Stimulated activated CD8-positive, alpha-beta memory T cell treated with anti-CD3 and anti-CD28 coated beads, Interleukin-4, amount 100 ng/mL, for 4 hours (primary cell): ENCODE measurements at places on chromosomes 16 and 17.
A peak's percentile ranks its signal among the peaks of the same experiment; 100 is the strongest.

DNA sequence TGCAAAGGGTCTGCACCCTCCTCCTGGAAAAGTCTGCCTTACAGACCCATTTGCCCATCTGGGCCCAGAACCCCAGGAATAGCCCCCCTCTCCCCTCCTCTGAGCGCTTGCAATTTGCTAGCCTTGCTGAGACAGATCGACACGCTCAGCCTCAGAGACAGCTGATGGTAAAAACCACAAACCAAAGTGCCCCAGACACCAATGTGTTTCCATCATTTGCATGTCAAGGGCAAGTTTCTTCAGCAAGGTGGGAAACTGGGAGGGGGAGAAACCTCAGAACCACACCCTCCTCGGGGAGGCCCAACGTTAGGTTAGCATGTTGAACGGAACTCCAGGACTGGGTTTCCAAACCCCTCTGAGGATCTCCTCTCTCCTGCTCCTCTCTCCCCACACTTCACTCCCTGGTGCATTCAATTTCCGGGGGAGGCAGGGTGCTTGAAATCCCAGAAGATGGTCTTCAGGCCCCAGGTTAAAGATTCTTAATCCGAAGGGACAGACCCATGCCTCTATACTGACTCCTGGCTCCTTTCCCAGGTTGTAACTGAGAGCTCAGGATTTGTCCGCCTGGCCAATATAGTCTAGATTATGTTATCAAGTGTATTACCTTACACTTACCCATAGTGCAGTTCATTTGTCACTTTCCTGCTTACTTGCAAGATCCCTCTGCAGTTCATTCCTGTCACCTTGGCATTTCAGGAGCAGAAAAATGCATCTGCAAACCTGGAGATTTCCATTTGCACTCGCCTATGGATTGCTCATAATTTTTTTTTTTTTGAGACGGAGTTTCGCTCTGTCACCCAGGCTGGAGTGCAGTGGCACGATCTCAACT, 1.3 kb upstream of the CUEDC1 start:
- no peak for DNase-seq

GRCh38 chr17:50710025-50710424, 2.3 kb upstream of the ANKRD40 start:
- no peak for DNase-seq

GRCh38 chr17:1186923-1187771, 7.4 kb upstream of the ABR start:
- DNase-seq: peak; percentile 43

- no peak for DNase-seq
Observed at GRCh38 chr16:70018254-70018653, 67.1 kb downstream of the CLEC18A start.

- no peak for DNase-seq
Observed at GRCh38 chr17:69593716-69594115, 179.2 kb downstream of the MAP2K6 start.

GRCh38 chr17:29109477-29110371, 66.8 kb downstream of the PIPOX start:
- DNase-seq: no peak

DNA sequence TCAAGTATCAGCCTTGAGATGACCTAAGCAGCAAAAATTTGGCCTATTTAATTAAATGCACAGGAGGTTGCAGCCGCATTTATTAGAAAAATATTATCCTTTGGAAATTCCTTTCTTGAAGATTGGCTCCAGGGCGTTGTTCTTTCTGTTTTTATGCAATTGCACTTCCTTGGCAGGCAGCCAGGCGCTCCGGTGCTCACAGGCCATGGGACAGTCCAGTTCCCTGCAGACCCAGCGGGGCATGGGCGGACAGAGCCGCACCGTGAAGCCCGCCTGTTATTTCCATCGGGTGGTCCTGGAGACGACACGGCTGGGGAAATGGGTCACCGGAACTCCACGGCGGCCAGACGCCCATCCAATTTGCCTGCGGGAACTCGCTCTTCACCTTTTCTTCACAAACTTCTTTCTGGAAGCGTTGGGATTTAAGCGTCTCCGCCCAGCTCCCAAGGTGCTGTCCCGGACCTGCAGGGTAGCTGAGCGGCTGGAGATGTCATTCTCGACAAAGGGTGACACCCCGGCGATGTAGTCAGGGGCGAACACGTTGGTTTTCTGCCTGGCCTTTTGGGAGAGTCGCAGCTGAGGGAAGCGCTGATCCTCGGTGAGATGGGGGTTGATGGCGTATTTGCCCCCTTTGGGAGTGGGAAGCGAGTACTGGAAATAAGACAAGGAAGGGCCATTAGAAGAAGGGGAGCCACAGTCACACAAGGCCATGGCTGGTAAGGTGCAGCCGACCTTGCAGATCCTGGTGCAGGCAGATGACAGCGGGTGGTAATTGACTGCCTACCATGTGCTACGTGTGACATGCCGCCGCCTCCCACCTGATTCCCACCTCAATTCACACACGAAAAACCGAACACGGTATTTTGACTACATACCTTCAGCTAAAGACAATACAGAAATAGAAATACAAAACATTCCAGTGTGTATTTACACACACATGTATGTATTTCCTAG, 12.5 kb downstream of the NOB1 start:
- no peak for DNase-seq

- no peak for DNase-seq
Observed at GRCh38 chr17:2745317-2746037, 4.0 kb downstream of the CCDC92B start.

DNA sequence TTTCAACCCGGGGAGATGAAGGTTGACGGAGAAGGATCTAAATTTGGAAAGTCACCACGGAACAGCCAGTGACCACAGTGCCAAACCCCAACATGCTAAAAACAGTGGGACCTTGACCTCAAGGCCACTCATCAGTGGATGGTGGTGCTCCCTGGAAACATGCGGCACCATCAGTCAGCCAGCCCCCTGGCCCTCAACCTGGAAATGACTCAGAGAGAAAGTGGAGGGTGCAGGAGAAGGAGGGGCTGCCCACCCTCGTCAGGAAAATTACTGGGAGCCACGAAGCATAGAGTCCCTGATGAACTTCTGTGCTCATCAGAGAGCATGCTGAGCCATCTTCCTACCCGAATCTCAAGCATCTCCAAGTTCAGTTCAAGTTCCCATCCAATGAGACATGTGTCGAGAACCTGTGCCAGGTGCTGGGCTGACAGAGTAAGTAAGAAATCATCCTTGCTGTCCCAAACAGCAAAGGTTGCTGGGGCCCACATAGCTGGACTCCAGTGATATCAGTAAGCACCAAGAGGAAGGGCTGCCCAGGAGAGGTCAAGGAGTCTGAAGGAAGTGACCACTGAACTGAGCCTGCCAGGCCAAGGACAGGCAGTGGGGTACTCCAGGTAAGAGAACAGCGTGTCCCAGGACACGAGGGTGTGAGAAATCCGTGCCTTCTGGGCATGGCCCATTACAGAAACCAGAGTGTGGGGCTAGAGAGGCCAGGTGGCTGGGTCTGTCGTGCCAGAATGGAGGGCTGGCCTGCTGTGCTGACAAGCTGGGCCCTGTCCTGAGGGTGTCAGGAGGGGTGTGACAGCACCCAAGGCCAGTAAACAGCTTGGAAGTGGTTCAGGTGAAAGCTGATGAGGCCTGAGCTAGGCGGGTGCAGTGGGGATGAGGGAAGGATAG, 5.2 kb downstream of the PECAM1 start:
- DNase-seq: no peak

GRCh38 chr17:43015579-43015978, 6.6 kb downstream of the VAT1 start:
- no peak for DNase-seq

- DNase-seq: no peak
Observed at GRCh38 chr16:87086156-87086555, 231.0 kb downstream of the C16orf95 start.

DNA sequence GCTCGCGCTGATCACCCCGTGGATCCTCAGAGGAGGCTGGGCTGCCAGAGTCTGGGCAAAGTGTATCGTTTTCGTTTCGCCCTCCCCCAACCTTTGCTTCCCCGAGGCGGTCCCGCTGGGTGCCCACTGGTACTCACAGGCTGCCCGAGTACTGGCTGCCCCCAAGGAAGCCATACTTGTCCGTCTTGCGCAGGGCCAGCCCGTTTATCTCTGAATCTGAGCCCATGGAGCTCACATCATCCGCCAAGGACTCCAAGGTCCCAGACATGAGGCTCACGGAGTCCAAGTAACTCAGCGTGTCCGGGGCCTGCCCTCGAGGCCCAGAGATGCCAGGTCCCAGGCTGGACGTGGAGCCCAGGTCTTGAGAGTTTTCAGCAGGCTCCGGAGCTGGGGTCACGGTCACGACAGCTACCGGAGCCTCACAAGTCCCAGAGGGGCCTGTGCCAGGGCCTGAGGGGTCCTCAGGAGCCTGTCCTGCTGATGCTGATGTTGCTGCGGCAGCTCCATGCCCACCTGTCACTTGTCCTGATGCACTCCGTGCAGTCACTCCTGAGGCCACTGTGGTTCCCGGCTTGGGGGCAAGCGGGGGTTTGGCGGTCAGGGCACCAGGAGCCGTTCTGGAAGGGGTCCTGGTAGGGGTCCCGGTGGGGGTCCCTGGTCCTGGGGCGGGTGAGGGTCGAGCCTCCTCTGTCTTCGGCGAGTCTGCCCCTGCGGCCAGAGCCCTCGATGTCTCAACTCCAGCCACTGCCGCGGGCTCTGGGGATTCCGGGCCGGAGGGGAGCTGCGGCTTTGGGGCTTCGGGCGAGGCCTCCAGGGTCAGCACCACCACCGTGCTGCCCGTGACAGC, 980 bp downstream of the TBC1D10B start:
- no peak for DNase-seq

GRCh38 chr17:42017866-42018200, 594 bp upstream of the DNAJC7 start:
- no peak for DNase-seq

- no peak for DNase-seq
Observed at GRCh38 chr16:75251280-75252048, at the start of gene BCAR1. TSS of gene BCAR1 (minus strand) at chr16:75251624. CDS start at chr16:75251482, 142 bp downstream.

GRCh38 chr17:48392857-48393256, 37.2 kb downstream of the SKAP1 start:
- no peak for DNase-seq

DNA sequence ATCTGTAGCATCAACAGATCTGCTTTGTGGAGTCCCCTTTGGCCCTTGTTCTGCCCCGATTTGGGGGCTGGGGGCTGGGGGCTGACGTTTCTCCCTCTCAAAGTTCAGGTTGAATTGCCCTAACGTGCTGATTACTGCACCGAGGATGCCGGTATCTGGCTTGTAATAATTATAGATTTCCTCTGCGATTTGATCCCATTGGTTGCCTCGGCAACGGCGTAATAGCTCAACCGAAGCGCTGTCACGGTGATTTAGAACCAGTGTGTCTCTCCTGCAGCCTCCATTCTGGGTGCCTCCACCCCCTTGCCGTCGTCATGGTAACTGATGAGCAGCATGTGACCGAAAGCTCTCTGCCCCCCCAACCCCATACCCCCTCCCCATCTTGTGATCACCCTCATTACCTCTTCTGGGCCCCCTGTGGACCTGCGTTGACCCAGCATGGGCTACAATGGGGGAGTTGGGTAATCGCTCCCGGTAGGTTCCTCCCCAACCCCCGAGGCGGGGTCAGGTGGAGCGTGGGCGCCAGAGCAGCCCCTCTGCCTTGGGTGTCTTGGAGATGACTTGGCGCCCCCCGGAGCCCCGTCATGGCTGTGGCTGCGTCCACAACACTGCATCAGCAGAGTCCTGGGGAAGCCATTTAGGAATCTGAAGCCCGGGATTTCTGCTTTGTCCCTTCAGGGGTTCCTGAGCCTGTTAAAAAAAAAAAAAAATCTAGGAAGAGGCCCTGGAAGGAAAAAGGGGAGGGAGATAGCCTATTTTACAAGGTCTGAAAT, 38.4 kb downstream of the ABAT start:
- DNase-seq: no peak

- DNase-seq: no peak
Observed at GRCh38 chr17:76246080-76247066, 6.1 kb upstream of the RNF157 start.

DNA sequence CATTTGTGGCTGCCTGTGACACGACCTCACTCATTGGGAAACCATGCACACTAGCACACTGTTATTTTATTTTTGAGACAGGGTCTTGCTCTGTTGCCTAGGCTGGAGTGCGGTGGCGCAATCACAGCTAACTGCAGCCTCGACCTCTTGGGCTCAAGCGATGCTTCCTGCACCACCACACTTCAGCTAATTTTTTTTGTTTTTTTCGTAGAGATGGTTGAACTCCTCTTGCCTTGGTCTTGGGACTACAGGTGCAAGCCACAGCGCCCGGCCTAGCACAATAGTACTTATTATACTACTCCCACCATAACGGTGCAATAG, 2.8 kb upstream of the NPTX1 start:
- no peak for DNase-seq

DNA sequence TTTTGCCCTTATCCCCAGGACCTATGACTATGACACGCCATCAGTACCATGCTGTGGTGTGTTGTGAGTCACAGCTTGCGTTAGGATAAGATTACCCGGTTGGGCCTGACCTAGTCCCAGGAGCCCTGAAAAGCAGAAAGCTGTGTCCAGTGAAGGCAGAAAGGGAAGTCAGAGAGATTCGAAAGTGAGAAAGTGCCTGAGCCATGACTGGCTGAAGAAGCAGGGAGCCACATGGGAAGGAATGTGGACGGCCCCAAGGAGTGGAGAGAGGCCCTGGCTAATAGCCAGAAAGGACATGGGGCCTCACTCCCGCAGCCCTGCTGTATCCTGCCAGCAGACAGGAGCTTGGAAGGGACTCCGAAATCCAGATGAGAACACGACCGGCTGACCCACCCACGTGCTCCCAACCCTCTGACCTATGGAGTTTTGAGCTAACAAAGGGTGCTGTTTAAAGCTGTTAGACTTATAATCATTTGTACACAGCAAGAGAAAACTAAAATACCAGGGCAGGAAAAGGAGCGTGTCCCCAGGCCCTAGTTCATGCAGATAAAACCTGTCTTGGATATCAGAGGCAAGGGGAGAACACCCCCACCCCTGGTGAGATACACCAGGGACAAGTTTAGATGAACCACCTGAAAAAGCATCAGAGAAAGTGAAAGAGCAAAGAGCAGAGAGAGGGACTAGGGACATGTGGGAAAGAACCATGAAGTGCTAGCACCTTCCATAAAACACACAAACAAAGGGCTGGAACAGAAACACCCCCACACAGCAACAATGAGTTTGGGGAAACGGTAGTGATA, 115.3 kb downstream of the SLC39A11 start:
- DNase-seq: no peak

- no peak for DNase-seq
Observed at GRCh38 chr17:68676856-68677255, 75.7 kb upstream of the FAM20A start.

DNA sequence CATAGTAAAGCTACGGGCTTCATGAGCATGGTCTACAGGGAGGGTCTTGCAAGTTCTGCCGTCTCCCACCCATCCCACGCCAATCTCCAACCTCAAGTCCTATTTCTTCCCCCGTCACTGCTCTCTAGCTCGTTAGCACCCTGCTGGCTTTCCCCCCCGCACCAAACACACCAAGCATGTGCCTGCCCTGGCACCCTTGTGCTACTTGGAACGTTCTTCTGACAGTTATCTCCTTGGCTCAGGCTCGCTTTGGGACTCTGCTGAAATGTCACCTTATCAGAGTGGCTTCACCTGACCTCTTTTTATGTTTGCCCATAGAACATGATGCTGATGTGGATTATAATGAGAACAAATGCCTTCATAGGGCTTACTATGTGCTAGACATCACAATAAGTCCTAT, 21.9 kb downstream of the GLYR1 start:
- no peak for DNase-seq
